ENCODE measurements at places on chromosomes 11 and 22.
A peak's percentile ranks its signal among the peaks of the same experiment; 100 is the strongest.

GRCh38 chr11:70680781-70681281, 282.5 kb downstream of the CTTN start:
- DNase-seq: peak; percentile 14

GRCh38 chr11:125433454-125434121, 62.5 kb downstream of the FEZ1 start:
- no peak for DNase-seq

DNA sequence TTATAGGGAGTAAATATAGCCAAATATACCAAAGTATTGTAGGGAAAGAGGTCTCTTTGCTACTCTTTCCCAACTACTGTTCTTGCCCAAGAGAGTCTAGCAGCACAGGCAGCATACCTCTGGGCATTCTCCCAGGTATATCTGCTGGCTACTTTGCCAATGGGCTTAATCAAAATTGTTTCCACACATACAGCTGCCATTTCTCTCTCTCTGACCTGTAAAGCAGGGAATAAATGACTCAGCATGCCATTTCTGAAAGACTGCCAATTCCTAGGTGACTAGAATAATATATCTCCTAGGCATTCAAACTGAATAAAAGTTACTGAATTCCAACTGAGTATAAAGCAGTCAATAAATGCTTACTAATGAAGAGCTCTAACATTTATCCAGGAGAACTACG, 44.6 kb downstream of the RDX start:
- DNase-seq: no peak

GRCh38 chr11:25910086-25910485, 421.8 kb upstream of the ANO3 start:
- DNase-seq: no peak

DNA sequence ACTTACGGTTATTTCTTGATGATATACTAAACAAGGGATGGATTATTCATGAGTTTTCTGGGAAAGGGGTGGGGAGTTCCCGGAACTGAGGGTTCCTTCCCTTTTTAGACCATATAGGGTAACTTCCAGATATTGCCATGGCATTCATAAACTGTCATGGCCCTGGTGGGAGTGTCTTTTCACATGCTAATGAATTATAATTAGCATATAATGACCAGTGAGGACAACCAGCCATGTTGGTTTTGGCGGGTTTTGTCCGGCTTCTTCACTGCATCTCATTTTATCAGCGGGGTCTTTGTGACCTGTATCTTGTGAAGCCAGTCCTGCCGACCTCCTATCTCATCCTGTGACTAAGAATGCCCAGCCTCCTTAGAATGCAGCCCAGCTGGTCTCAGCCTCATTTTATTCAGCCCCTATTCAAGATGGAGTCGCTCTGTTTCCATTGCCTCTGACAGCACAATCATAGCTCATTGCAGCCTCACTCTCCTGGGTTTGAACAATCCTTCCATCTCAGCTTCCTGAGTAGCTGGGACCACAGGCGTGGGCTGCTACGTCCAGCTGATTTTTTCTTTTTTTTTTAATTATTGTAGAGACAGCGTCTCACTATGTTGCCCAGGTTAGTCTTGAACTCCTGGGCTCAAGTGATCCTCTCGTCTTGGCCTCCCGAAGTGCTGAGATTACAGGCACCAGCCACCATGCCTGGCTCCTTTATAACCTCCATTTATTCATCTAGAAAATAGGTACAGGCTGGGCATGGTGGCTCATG, 52.6 kb upstream of the EMID1 start:
- DNase-seq: no peak

GRCh38 chr11:133842730-133843129, 2.6 kb downstream of the SPATA19 start:
- DNase-seq: no peak

DNA sequence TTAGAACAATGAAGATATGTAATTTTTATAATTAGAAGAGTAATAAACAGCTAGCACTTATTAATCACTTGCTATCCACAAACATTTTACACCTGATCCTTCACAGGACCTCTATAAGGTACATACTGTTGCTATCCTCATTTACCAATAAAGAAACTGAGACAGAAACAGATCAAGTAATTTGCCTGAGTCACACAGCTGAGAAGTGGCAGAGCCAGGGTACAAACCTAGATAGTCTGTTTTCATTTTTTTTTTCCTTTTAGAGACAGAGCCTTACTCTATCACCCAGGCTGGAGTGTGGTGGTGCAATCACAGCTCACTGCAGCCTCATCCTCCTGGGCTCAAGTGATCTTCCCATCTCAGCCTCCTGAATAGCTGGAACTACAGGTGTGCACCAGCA, 71.8 kb upstream of the PTH start:
- DNase-seq: no peak

- DNase-seq: no peak
Observed at GRCh38 chr11:8082391-8083087, 1.5 kb downstream of the TUB start.

DNA sequence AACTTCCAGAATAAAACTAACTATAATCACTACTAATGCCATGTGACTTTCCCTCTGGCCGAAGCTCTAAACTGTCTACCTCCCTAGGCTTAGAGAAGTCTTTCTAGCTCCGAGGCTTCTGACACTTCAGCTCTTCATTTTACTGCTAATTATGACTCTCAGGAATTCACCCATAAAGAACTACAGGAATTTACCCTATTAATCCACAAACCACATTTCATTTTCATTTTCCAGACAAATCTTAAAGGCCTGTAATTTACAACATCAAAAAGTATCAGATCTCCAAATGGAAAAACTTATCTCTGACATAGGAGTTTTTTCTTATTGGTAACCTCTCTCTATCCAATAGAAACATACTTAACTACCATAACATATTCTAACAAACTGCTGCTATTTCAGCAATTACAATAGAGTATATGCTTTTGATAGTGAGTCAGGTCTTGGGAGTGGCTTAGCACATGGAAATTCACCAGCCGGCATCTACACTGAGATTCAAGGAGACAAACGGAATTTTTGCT, 33.4 kb downstream of the MRTFA start:
- no peak for DNase-seq

DNA sequence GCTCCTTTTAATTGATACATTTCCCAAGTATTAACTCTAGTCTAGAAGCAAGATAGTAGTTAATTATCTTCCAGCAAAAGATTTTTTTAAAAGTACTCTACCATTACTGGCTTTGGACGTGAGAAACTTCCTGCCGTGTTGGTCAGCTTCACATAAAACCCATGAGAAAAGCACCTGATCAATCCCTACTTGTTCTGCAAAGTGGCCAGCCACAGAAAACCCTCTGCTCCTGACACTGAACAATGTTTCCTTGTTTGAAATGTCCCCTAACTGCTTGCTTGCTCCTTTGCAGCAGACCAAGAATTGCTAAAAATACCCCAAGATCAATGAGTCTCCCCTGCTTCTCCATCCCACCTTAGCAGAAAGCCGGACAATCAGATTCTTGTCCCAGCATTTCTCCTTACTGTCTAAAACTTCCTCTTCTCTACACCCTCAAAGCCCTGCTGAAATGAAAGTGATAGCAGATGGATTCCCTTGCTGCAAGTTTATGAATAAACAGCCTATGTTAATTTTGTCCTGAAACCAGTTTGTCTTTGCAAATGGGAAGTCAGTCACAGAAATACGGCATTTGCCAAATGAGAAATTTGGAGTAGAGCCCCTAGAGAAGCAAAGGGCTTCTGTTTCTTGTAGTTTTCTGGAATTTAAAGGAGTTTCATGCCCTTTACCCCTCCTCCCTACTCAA, 207.1 kb upstream of the ARHGAP20 start:
- no peak for DNase-seq

- no peak for DNase-seq
Observed at GRCh38 chr11:31641477-31642062, 132.0 kb downstream of the ELP4 start.

All from stimulated activated CD8-positive, alpha-beta memory T cell treated with anti-CD3 and anti-CD28 coated beads, Interleukin-15, amount 100 ng/mL, for 48 hours (primary cell).